Upper lobe of right lung (tissue), 1 donor: ENCODE measurements at places on chromosomes 2 and 18.

DNA sequence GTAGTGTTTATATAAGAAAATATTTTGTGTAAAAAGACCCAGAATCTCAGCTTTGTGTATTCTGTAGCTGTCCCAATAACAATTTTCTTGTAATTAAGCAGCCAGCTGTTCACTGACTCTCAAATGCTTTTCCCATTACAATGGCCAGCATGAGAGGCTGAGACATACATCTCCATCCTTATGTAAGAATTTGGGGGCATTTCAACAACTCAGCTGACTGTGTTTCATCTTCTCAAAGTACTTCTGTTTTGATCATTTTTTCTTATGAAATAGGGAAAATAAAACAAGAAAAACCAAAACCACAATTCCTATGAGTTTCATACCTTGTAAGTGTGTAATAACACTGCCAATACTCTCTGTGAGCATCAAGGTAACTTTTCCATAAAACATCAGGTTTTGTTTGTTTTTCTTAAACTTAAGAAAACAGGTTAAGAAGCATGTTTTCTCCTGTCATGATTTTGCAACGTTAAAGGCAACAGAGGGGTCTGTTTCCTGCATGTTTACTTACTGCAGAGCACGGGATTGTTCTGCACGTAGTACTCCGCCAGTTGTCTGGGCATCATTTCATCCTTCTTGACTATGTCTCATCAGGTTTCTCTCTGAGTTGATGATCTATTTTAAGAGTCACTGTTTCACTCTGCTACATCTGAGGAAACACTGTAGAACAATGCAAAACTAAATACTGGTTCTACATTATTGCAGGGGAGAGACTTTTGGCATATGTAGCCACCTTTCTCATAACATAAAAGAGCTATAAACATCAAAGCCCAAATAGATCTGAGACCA is 62.9 kb upstream of the CYRIA start:
- no peaks in the 10 kb centered on the region for H3K36me3 ChIP-seq
- H3K27ac ChIP-seq = no peak overlapping the region
- no peak for DNase-seq
- no peaks in the 10 kb centered on the region for H3K4me1 ChIP-seq
- no peak overlapping the region for H3K4me3 ChIP-seq
- no peaks in the 10 kb centered on the region for H3K27me3 ChIP-seq

GRCh38 chr2:144515099-144515695 is 4.7 kb downstream of the ZEB2 start:
- DNase-seq = no peak
- peaks cover 11% of the 10 kb centered on the region for H3K4me1 ChIP-seq
- H3K36me3 ChIP-seq = no peaks in the 10 kb centered on the region
- no peaks in the 10 kb centered on the region for H3K27me3 ChIP-seq

DNA sequence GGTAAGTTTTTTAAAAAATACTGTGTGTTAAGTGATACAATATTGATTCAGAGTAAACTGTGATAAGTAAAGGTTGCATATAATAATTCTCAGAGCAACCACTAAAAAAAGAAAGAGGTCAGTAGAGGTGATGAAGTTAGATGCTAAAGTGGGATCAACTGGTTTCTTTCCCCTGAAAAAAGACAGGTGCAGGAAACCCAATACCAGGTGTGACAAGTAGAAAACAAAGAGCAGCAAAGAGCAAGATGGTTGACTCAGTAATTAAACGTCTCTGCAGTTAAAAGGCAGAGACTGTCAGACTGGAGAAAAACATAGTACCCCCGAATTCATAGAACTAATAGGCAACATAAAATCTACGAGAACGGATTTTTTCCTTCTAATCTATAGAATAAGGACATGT is 128.3 kb downstream of the ATP9B start:
- no peaks in the 10 kb centered on the region for H3K4me1 ChIP-seq
- no peak overlapping the region for H3K27ac ChIP-seq
- H3K36me3 ChIP-seq = peaks cover 8% of the 10 kb centered on the region
- no peak overlapping the region for H3K4me3 ChIP-seq

GRCh38 chr2:85243101-85244072 is 84.4 kb downstream of the TGOLN2 start:
- DNase-seq = peak; percentile 78
- H3K4me3 ChIP-seq = no peak overlapping the region
- no peaks in the 10 kb centered on the region for H3K36me3 ChIP-seq
- H3K4me1 ChIP-seq = peaks cover 22% of the 10 kb centered on the region
- no peak overlapping the region for H3K27ac ChIP-seq
- H3K27me3 ChIP-seq = no peaks in the 10 kb centered on the region

DNA sequence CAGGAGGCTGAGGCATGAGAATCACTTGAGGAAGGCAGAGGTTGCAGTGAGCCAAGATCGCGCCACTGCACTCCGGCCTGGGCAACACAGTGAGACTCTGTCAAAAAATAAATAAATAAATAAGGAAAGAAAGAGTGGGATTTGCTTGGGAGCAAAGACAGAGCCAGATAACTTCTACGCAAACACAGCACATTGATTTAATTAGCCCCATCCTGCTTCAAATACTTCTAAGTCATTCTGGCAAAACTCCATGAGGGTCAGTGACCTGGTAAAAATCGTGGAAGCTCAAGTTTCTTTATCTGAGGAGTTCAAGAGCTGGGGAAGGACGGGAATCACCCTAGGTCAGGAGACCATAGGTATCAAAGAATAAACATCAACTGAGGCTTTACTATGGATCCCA is 70.6 kb upstream of the TCF7L1 start:
- H3K36me3 ChIP-seq = no peaks in the 10 kb centered on the region
- no peak overlapping the region for H3K4me3 ChIP-seq
- DNase-seq = no peak

- H3K27me3 ChIP-seq = no peaks in the 10 kb centered on the region
- H3K27ac ChIP-seq = no peak overlapping the region
- H3K4me1 ChIP-seq = no peaks in the 10 kb centered on the region
- no peaks in the 10 kb centered on the region for H3K36me3 ChIP-seq
Observed at GRCh38 chr2:129755786-129756185, 223.7 kb upstream of the RAB6C start.
